AG20443 (cell line): ENCODE measurements at places on chromosomes 7 and 10.

DNA sequence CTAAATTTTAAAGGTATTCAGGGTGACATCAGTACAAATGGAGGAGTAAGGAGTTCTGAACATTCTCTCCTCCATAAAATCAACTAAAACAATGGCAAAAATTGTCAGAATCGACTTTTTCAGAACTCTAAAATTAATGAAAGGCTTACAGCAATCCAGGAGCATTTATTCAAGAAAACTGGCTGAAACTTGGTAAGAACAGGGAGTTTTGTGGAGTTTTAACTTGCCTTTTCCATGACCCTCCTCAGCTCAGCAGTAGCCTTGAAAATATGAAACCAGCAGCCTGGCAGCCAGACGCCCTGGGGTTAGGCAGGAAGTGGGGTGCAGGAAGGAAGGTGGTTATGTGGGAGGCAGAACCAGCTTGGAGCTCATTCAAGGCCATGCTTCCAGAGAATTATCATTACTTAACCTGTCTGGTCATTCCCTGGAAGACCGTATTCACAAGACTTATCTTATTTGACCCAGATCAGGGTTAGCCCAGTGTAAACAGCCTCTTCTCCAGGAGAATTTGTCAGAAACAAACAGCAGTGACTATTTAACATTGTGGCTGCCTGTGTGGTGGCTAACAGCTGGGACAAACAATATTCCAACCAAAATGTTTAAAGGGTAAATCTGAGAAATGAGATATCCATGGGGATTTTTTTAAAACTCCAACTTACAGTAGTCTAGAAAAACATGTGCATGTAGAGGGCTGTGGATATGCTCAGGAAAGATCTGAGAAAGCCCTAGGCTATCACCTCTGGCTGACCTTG, 75.7 kb upstream of the MACROH2A2 start:
- no peak for DNase-seq

DNA sequence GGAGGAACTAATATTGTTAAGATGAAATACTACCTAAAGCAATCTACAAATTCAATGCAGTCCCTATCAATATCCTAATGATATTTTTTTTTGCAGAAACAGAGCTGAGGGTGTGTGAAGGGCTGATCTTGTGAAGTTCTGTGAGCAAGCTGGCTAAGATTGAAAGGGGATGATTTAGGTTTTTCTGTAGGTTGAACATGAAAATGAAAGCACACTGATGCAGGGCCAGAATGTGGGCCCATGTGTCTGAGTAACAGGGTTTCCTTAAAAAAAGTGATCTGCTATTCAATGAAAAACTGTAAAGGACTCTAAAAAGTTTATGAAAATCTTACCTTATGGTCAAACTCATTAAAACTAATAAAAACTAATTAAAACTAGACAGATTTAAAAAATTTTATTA, 47.4 kb downstream of the GRB10 start:
- DNase-seq = no peak

DNA sequence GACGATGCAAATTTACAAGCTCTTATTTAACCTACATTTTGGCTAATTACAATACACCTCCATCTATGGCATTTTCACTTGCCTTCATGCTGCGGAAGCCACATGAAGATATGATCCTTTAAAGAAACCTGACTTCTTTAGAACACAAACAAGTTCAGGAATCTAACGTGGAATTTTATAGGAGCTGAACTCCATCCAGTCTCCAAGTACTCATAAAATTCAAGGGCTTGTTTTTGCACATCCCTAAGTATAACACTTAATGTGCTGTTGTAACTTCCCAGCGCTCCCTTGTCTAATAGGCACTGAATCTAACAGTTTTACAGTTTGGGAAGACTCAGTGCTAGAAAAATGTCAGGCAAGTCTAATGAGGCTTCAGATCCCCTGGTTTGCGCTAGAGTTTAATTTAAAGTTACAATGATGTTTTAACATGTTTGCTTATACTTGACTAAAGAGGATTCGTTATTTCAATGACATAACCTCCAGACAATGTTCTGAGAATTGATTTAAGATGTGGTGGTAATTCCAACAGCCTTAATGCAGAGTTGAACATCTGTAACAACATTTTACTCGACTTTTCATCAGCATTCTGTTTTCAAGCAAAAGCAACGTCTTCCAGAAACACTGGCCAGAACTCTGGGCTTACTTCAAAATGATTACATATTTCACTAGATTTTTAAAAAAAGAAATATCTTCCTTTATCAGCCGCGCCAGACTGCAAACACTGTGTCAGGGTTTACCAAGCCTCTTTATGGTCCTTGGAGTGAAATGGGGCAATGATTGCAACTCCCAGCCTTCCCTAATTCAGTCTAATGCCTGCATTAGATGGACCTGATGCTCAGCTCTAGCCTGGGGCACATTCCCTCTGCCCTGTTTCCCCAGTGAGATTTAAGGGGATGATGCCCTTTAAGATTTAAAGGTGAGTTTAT, 664.3 kb downstream of the KCNMA1 start:
- peak; percentile 30 for DNase-seq

DNA sequence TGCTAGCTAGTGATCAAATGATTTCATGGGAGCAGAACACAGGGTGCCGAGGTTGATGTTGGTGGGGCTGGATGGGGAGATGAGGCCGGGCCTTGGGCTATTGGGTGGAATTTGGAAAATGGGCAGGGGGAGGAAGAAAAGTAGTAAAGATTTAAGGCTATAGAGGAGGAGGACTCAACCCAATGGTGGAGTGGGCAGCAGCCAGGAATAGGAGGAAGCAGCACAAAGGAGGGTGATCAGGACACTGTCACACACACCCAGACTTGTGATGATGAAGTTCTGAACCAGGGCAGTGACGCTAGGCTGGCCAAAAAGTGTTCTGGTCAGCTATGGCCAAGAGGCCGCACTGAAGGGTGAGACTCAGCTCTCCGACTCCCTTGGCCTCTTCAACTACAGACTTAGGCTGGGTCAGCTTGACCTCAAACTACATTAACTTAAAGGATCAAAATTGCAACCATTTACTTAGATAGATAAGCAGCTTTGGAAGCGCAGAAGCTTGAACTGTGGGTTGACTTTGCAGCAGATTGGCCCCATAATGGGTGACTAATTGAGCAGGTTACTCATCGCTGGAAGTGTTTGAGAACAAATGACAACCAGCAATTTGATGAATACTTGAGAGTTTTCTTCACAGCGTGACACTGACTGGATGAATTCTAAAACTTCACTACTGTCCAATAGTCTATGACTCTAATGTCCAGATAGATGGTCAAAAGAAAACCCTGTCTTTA, 29.4 kb upstream of the GPR26 start:
- no peak for DNase-seq

GRCh38 chr7:74586258-74587175, 71.0 kb upstream of the GTF2I start:
- DNase-seq = no peak

DNA sequence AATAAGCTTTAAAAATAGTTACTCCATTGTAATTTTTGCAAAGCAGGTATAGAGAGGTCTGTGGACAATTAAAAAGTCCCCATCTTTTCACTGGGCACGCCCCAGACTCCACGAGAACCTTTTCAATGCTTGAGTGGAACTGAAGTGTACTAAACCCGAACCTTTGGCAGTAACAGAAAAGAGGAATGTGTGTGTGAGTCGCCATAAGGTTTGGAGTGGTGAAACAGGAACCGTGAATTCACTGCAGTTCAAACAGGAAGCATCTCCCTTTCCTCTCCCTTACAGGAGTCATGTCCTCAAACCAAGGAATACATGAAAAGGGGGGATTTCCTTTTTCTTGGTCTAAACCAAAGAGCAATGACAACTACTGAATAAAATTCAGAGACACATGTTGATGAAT, 23.2 kb downstream of the NDUFB2 start:
- DNase-seq = no peak

DNA sequence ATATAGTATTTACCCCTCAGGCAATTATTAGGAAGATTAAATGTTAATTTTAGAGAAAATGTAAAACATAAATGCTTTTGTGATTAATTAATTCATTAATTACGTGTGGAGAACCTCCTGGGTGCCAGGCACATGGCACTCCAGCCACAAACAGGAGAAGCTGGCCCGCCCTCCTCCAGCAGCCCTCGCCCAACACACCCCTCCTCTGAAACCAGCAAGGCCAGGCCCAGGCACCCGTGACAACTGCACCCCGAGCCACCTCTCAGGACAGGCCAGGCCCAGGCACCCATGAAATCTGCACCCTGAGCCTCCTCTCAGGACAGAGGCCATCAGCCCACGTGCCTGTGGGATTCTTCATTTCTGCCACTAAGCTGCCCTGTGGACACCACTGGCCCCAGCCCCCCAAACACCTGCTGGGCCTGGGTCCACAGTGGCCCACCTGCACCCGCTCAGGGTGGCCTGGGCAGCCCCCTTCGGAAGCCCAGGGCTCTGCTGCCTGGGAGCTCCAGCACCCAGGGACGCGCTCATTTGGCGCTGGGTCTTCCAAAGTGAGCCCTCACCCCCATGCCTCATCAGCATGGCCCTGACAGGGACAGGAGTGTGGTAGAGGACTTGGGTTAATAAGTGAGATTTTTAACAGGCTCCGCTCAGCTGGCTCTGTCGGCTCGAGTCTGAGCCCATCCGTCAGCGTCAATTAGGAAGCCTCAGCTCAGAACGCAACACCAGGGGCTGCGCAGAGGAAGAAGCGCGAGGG, 482.1 kb downstream of the DNAJB6 start:
- DNase-seq = no peak

DNA sequence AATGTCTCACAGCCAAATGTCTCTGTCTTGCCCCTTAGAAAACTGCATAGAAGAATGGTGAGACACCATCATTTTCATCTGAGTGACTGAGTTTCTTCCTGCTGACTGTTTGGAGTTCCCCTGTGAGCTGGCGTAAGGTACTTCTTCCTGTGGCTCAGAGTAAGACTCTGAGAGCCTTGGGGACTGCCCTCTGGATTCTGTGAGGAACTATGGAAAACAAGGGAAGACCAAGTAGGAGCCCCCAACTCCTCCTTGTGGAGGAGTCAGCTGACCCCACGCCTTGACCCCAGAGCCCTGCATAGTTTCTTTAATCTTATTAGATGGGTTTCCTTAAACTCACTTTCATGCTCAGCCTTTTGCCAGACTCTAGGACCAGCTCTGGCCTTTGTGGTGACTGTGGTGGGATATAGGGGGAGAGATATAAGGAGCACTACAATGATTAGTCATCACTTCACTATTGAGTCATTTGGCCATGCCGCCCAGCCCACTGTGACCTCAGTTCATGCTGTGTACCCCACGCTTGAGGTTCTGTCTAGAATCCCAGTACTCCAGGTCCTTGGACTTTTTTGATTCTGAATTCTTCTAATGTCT, 51.8 kb upstream of the FAM133B start:
- DNase-seq = peak; percentile 16

DNA sequence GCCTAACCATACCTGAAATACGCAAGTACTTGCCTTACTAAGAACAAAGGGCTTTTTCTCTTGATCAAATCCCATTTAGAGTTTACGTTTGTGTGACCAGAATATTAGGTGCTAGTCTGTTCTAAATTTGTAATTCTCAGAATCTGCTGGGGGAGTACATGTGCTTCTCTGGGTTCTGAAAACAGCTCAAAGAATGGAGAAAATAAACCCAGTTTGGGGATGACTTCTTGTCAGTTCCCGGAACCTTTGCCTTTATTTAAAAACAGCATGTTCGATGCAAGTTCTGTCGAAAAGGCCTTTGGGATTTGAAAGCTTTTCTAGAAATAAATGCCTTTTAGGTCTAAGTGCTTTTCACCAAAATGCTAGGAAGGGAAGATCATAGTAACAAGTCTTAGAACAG, 147.0 kb downstream of the ARID5B start:
- no peak for DNase-seq

GRCh38 chr10:734481-734880, 45.0 kb upstream of the DIP2C start:
- no peak for DNase-seq

DNA sequence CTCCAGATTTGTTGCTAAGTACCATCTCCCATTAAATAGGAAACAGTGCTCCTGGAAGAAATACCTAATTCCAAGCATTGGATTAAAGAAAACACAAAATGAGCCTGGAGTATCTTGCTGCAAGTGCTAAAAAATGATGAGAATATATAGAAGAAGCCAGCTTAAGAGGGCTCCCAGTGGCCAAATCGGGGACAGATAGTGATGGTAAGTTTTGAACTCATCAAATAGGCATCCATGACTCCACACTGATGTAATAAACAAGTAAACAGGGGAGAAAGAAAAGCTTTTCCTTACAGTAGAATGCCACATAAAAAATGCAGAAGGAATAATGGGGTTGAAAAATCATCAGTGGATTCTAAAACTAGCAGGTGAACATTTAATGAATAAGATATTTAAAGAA, 72.4 kb downstream of the CTTNBP2 start:
- DNase-seq = no peak

- no peak for DNase-seq
Measured at GRCh38 chr10:28913436-28914237, 236.3 kb downstream of the BAMBI start.

GRCh38 chr7:121288894-121289293, 39.9 kb upstream of the WNT16 start:
- peak; percentile 34 for DNase-seq

- DNase-seq = no peak
Measured at GRCh38 chr7:37973915-37974314, 53.5 kb downstream of the EPDR1 start.

DNA sequence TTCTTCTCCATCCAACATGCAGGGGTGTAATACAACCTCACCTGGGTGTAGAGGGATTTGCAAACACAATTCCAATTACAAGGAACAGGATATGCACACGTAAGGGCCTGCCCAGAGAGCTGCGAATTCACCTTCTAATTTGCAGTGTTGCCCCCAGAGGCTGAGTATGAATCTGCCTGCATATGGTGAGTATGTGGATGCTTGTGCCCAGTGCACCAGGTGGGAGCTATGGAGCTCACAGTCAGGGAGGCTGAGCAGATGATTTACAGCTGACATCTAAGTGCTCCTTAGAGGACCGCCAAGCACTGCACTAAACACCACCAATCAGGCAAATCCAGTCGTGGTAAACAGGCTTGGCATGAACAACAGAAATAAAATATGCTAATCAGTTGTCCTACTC, 132.0 kb downstream of the RELN start:
- DNase-seq = no peak

- DNase-seq = no peak
Measured at GRCh38 chr7:132783824-132784223, 207.6 kb upstream of the PLXNA4 start.
